ENCODE measurements at places on chromosomes 12 and 14. TPM values are rescaled to one million over a fixed set of nuclear protein-coding genes. Genes with fewer than 3 reads are reported as not detected.

DNA sequence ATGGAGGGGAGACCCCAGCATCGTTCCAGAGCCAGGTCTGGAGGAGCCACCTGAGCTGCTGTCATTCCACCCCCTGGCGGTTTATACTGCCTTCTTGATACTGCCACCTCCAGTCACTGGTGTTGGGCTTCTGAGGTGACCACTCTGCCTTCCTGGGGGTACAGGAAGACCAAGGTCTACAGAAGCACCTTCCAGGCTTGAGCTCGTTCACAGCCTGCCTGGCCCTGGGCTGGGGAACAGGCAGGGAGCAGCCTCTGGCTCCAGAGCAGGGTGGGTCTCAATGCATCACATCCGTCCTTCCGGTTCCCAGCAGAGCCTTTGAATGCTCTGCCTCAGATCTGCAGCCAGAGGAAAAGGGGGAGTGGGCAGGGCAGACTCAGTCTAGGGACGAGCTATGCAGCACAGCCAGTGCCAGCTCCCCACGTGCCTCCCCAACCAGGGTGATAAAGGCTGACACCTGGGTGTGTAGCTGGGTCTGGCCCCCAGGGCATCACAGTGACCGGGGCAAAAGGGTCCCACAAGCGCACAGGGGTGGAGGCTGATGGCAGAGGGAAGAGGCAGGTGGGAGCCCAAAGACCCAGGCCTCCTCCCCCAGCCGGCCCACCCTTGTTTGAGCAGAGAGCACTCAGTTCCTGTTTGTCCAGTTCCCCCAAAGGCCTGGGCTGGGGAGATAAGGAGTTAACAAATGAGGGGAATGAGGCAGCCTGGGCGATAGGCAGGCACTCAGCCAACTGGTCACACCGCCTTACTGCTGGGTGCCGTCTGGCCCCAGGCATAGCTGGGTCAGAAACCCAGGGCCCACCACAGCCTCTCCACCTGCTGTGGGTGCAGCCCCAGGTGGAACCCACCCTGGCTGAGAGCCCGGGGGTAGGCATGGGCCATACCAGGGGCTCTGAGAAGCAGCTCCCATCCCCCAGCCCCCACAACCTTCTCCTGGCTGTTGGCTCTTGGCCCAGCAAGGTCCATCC, 17.1 kb downstream of the DEGS2 start:
- no peak overlapping the region for H3K4me3 ChIP-seq
- no peak overlapping the region for H3K27ac ChIP-seq
- H3K36me3 ChIP-seq, result no peaks in the 10 kb centered on the region
- no peaks in the 10 kb centered on the region for H3K27me3 ChIP-seq

Gene HVCN1
- total RNA-seq, result 10.5 TPM

DNA sequence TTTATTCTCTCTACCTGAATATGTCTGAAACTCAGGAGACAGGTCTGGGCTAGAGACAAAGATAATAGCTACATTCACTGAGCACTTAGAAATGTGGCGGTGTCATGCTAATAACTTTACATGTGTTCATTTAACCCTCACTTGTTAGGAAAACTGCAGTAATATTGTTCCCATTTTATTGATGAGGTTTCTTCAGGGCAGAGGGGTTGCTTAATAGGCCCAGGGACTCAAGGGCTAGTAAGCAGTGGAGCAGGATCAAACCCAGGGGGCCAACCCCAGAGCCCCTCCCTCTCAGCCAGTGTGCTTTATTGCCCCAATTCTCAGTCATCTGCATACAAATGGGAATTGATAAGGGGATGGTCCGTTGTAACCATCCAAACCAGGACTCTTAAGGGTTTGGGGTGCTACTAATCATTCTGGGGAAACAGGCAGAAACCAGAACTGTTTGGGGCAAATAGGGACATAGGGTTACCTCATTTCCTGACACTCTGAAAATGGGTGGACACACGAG, 142.8 kb upstream of the AMIGO2 start:
- H3K4me3 ChIP-seq, result peak overlapping the region; percentile 67
- no peaks in the 10 kb centered on the region for H3K27me3 ChIP-seq
- H3K36me3 ChIP-seq, result peaks cover 50% of the 10 kb centered on the region

- H3K27ac ChIP-seq, result no peak overlapping the region
- no peaks in the 10 kb centered on the region for H3K4me1 ChIP-seq
- H3K4me3 ChIP-seq, result no peak overlapping the region
- no peaks in the 10 kb centered on the region for H3K27me3 ChIP-seq
- DNase-seq, result no peak
- peaks cover 15% of the 10 kb centered on the region for H3K36me3 ChIP-seq
These were observed 197.0 kb upstream of the C14orf180 start for GRCh38 chr14:104382361-104383087.

DNA sequence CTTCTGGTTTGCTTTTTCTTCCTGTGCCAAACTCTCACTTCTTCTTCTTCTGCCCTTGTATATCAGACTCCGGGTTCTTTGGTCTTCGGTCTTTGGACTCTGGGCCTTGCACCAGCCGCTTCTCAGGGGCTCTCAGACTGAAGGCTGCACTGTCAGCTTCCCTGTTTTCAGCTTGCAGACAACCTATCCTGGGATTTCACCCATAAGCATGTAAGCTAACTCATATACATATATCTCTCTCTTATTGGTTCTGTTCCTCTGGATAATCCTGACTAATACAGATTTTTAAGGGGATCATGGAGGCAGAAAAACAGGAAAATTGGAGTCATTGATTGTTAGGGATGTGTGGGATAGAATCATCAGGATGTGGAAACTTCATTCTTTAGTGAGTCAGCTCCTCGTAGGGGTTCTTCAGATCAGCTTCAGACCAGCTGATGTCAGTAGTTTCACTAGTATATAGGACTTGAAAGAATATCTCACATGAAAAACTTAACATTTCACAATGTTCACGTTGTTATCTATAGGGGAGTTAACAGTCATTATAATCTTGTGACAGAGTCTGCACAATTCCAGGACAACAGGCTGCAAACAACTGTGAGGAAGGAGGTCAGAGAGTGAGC, 102.9 kb downstream of the RASSF9 start:
- no peaks in the 10 kb centered on the region for H3K36me3 ChIP-seq
- no peaks in the 10 kb centered on the region for H3K4me1 ChIP-seq
- H3K4me3 ChIP-seq, result no peak overlapping the region
- no peak overlapping the region for H3K27ac ChIP-seq

GRCh38 chr12:109757671-109758265, 44.1 kb downstream of the FAM222A start:
- DNase-seq, result no peak
- H3K4me3 ChIP-seq, result no peak overlapping the region
- H3K27ac ChIP-seq, result no peak overlapping the region

Gene TCL1B
- total RNA-seq, result not detected

- H3K4me3 ChIP-seq, result no peak overlapping the region
- H3K4me1 ChIP-seq, result peaks cover 10% of the 10 kb centered on the region
- no peak for DNase-seq
- no peaks in the 10 kb centered on the region for H3K27me3 ChIP-seq
These were observed 21.3 kb upstream of the STRN3 start for GRCh38 chr14:31047503-31047902.

- H3K36me3 ChIP-seq, result no peaks in the 10 kb centered on the region
- peak overlapping the region; percentile 58 for H3K4me3 ChIP-seq
- H3K27ac ChIP-seq, result no peak overlapping the region
- no peaks in the 10 kb centered on the region for H3K27me3 ChIP-seq
- no peak for DNase-seq
These were observed 1.3 kb downstream of the DTX1 start for GRCh38 chr12:113057565-113058485.

DNA sequence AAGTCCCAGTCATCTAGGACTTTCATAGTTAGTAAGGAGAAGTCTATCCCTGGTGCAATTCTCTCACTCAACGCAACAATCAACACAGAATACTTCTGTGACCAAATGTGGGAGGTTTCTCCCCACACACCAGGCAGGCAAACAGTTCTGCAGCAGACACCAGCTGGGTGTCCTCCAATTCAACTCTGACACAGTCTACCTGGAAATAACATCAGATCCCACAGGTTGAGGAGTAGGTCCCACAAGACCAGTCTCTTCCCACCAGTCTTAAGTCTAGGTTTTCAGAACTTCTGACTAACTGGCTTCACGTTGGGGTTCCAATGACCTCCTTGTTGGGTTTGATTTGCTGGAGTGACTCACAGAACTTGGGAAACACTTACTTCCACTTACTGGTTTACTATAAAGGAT, 14.8 kb downstream of the ACOT6 start:
- no peaks in the 10 kb centered on the region for H3K27me3 ChIP-seq
- H3K4me1 ChIP-seq, result peaks cover 7% of the 10 kb centered on the region
- H3K36me3 ChIP-seq, result no peaks in the 10 kb centered on the region
- no peak for DNase-seq

Gene MEG3
- not detected for total RNA-seq

DNA sequence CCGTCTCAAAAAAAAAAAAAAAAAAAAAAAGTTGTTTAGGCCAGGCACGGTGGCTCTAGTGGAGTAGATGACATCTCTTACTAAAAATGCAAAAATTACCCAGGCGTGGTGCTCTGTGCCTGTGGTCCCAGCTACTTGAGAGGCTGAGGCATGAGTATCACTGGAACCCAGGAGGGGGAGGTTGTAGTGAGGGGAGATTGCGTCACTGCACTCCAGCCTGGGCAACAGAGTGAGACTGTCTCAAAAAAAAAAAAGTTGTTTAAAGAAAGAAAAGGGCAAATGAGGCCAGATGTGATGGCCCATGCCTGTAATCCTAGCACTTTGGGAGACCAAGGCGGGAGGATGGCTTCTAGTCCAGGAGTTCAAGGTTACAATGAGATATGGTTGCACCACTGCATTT, 36.6 kb upstream of the SPPL3 start:
- H3K27ac ChIP-seq, result no peak overlapping the region
- peaks cover 1% of the 10 kb centered on the region for H3K36me3 ChIP-seq
- H3K4me1 ChIP-seq, result peaks cover 13% of the 10 kb centered on the region

Gene HOXC12
- not detected for total RNA-seq

DNA sequence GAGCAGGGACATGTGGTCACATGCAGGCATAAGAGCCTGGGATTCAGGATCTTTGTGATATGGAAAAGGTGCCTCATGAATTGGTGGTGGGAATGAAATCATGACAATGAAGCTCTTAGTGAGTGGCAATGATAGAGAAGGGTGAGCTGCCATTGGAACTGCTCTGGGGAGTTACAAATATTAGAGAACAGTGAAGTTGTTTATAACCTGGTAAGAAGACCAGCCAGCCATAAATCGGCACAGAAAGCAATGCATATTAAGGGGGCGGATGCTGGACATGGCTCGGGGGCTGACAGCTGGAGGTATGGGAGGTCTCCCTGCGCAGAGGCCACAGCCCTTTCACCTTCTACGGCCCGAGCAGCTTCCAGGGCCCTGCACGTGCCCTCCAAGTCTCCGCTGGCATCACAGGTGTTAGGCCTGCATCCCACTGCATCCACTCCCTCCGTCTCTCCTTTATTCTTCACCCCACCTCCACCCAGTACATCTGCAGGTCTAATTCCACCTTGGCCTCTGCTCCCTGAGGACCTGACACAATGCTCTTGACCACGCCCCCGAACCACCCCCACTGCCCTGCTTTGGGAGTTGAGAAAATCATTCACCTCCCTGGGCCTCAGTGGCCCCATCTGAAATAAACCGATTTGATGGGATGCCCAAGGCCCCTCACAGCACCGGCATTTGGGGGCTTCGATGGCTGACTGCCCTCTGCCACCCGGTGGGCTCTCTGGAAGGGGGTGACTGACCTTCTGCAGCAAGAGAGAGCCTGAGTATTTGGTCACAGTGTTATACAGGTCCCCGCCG, 4.1 kb downstream of the CACNA2D4 start:
- H3K4me3 ChIP-seq, result no peak overlapping the region
- no peak overlapping the region for H3K27ac ChIP-seq
- H3K27me3 ChIP-seq, result peaks cover 5% of the 10 kb centered on the region
- H3K4me1 ChIP-seq, result peaks cover 18% of the 10 kb centered on the region

GRCh38 chr12:45292486-45293195, 76.7 kb downstream of the ANO6 start:
- no peak overlapping the region for H3K27ac ChIP-seq
- no peak for DNase-seq
- H3K4me3 ChIP-seq, result no peak overlapping the region
- no peaks in the 10 kb centered on the region for H3K4me1 ChIP-seq

GRCh38 chr12:52083638-52083996, 4.1 kb downstream of the SMIM41 start:
- no peak overlapping the region for H3K4me3 ChIP-seq
- peak overlapping the region; percentile 61 for H3K27ac ChIP-seq
- peaks cover 12% of the 10 kb centered on the region for H3K27me3 ChIP-seq
- H3K4me1 ChIP-seq, result peaks cover 14% of the 10 kb centered on the region
- DNase-seq, result no peak

- DNase-seq, result no peak
- peaks cover 20% of the 10 kb centered on the region for H3K36me3 ChIP-seq
- no peaks in the 10 kb centered on the region for H3K27me3 ChIP-seq
- peaks cover 41% of the 10 kb centered on the region for H3K4me1 ChIP-seq
These were observed 1.1 kb upstream of the ARPC3 start for GRCh38 chr12:110451263-110451662.

DNA sequence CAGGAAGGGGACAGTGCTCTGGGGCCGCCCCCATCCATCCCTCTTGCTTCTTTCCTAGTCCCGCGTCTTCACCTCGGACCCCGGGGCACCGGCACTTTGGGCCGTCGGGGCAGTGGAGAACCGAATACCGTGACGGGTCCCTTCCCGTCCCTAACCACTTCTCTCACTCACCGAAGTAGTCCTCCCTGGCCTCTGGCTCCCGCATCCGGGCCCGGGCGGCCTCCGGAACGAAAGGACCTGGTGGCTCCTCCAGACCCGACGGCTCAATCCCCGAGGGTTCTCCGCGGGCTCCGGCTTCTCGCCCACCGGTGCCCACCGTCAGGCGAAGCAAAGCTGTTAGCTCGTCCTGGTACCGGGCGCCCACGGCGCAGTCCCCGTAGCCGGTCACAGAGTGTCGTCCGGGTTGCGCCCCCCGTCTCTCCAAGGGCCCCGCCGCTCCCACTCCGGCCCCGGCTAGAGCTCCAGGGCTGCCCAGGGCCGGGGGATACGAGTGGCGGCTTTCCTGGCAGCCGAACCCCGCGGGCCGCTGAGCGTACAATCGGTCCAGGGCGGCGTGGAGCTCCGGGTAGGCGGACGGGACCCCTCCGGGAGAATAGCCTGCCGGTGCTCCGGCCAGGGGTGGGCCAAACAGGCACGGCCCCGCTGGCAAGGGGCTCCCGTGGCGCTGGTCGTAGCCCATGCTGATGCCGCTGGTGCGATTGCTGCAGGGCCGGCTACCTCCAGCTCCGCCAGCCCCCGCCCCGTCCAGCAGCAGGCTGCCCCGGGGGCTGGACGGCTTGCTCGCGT, 1.1 kb downstream of the AJUBA start:
- H3K4me3 ChIP-seq, result peak overlapping the region; percentile 48
- no peak overlapping the region for H3K27ac ChIP-seq

DNA sequence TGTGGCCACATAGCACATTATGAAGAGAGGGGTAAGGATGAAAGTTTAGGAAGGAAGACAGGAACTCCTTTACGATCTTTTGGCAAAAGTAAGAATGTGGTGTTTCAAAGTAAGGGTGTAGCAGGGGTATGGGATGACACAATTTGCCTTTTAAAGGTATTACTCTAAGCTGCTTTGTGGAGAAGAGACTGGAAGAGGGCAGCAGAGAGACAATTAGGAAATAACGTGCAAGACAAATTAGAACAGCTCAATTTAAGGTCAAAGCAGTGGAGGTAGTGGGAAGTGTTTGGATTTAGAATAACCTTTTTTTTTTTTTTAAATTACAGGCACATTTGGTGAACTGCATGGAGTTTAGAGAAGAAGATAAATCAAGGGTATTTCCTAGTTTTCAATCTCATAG, 342.6 kb downstream of the NOVA1 start:
- H3K4me3 ChIP-seq, result no peak overlapping the region
- DNase-seq, result no peak
- no peaks in the 10 kb centered on the region for H3K4me1 ChIP-seq

- DNase-seq, result no peak
- H3K27ac ChIP-seq, result no peak overlapping the region
- H3K4me1 ChIP-seq, result peaks cover 5% of the 10 kb centered on the region
- peaks cover 6% of the 10 kb centered on the region for H3K27me3 ChIP-seq
These were observed 37.8 kb downstream of the PHETA1 start for GRCh38 chr12:111330800-111331752.
